ENCODE measurements at places on chromosomes 16 and 17.
A peak's percentile ranks its signal among the peaks of the same experiment; 100 is the strongest.

DNA sequence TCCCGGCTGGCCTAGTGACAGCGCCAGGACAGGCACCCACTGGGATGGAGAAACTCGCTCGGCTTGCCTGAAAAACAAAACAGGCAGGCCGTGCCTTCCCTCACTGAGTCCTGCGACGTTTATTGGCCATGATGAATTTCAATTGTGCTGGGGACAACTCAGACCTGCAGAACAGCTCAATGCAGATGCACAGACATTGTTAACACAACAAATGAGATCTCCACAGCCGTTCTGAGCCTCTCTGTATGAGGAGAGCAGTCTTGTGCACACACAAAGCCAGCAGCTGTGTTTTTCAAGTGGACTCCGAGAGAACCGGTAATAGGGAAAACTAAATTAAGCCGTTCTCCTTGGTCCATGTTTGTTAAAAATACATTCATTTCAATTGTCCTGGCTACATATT lies 15.9 kb downstream of the SHISA6 start:
- no peaks in the 10 kb centered on the region for H3K4me1 ChIP-seq
- DNase-seq, result no peak
- no peak overlapping the region for H3K4me3 ChIP-seq
- H3K36me3 ChIP-seq, result no peaks in the 10 kb centered on the region
- H3K27me3 ChIP-seq, result no peaks in the 10 kb centered on the region

GRCh38 chr17:17691468-17692263 lies 10.4 kb downstream of the RAI1 start:
- H3K4me3 ChIP-seq, result no peak overlapping the region
- H3K4me1 ChIP-seq, result peaks cover 51% of the 10 kb centered on the region
- no peaks in the 10 kb centered on the region for H3K27me3 ChIP-seq
- no peaks in the 10 kb centered on the region for H3K36me3 ChIP-seq
- DNase-seq, result no peak
- H3K27ac ChIP-seq, result peak overlapping the region; percentile 34

DNA sequence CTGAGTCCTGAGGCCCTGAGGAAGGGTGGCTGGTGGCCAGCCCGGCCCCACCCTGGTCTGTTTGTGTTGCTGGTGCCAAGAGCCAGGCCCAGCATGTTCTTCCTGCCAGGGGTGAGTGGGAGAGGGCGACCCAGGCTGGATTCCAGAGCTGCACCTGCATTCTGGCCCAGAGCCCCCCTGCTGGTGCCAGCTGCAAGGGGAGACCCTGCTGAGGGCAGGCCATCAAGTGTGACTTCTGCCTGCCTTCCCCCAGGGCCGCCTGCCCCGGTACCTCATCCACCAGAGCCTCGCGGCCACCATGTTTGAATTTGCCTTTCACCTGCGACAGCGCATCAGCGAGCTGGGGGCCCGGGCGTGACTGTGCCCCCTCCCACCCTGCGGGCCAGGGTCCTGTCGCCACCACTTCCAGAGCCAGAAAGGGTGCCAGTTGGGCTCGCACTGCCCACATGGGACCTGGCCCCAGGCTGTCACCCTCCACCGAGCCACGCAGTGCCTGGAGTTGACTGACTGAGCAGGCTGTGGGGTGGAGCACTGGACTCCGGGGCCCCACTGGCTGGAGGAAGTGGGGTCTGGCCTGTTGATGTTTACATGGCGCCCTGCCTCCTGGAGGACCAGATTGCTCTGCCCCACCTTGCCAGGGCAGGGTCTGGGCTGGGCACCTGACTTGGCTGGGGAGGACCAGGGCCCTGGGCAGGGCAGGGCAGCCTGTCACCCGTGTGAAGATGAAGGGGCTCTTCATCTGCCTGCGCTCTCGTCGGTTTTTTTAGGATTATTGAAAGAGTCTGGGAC lies 2.4 kb upstream of the TCAP start:
- H3K36me3 ChIP-seq, result peaks cover 37% of the 10 kb centered on the region
- H3K27me3 ChIP-seq, result peaks cover 9% of the 10 kb centered on the region
- no peak overlapping the region for H3K4me3 ChIP-seq
- DNase-seq, result no peak

- H3K4me1 ChIP-seq, result peaks cover 6% of the 10 kb centered on the region
- H3K27me3 ChIP-seq, result no peaks in the 10 kb centered on the region
- H3K36me3 ChIP-seq, result peaks cover 15% of the 10 kb centered on the region
- H3K4me3 ChIP-seq, result peak overlapping the region; percentile 33
These were observed 913 bp upstream of the PRR14 start for GRCh38 chr16:30649725-30650368.

- H3K4me1 ChIP-seq, result peaks cover 4% of the 10 kb centered on the region
- no peak for DNase-seq
- H3K27me3 ChIP-seq, result no peaks in the 10 kb centered on the region
- H3K27ac ChIP-seq, result no peak overlapping the region
These were observed 1.6 kb upstream of the DECR2 start for GRCh38 chr16:400061-400591.

- H3K4me1 ChIP-seq, result no peaks in the 10 kb centered on the region
- H3K4me3 ChIP-seq, result no peak overlapping the region
- H3K27ac ChIP-seq, result no peak overlapping the region
- DNase-seq, result no peak
- no peaks in the 10 kb centered on the region for H3K36me3 ChIP-seq
These were observed 145.0 kb upstream of the HS3ST4 start for GRCh38 chr16:25546791-25547190.

- DNase-seq, result peak; percentile 34
- H3K4me3 ChIP-seq, result peak within 1 kb of the TSS; percentile 73
- peak within 1 kb of the TSS; percentile 33 for H3K27ac ChIP-seq
These were observed at the start of gene CENPV for GRCh38 chr17:16353317-16354174. Gene CENPV (minus strand): TSS chr17:16353469. CDS start chr17:16353436, 33 bp downstream.

DNA sequence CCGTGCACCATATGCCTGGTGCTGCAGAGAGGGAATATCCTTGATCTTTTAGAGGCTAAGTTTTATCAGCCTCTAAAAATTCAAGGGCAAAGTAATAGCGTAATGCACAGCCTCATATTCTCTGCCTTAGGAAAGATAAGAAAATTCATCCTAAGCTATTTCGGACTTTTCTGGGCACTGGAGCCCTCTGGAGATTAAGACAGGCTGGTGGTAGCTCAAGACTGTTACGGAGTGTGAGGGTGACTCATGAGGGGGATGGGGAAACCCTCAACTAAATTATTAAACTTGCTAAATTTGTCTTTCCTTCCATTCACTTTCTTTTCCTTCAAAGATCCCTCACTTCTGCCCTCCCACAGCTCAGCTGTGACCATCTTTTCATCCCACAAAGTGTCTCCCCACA lies 73.3 kb downstream of the RPH3AL start:
- H3K27me3 ChIP-seq, result peaks cover 18% of the 10 kb centered on the region
- no peak for DNase-seq
- H3K27ac ChIP-seq, result no peak overlapping the region
- no peaks in the 10 kb centered on the region for H3K36me3 ChIP-seq
- H3K4me1 ChIP-seq, result no peaks in the 10 kb centered on the region

GRCh38 chr17:29722411-29723198 lies 99.9 kb upstream of the CORO6 start:
- H3K4me3 ChIP-seq, result no peak overlapping the region
- H3K4me1 ChIP-seq, result peaks cover 3% of the 10 kb centered on the region
- H3K27ac ChIP-seq, result peak overlapping the region; percentile 2
- peak; percentile 73 for DNase-seq
- no peaks in the 10 kb centered on the region for H3K36me3 ChIP-seq

- peaks cover 11% of the 10 kb centered on the region for H3K4me1 ChIP-seq
- no peak overlapping the region for H3K27ac ChIP-seq
- DNase-seq, result no peak
- no peaks in the 10 kb centered on the region for H3K27me3 ChIP-seq
These were observed 3.9 kb downstream of the SPSB3 start for GRCh38 chr16:1778200-1779179.

- no peaks in the 10 kb centered on the region for H3K36me3 ChIP-seq
- no peak overlapping the region for H3K27ac ChIP-seq
- no peak overlapping the region for H3K4me3 ChIP-seq
- no peaks in the 10 kb centered on the region for H3K4me1 ChIP-seq
- no peak for DNase-seq
- no peaks in the 10 kb centered on the region for H3K27me3 ChIP-seq
These were observed 456.2 kb upstream of the DYNLRB2 start for GRCh38 chr16:80084614-80085013.

GRCh38 chr16:17072104-17072503 lies 398.7 kb downstream of the XYLT1 start:
- no peaks in the 10 kb centered on the region for H3K27me3 ChIP-seq
- H3K27ac ChIP-seq, result no peak overlapping the region
- DNase-seq, result peak; percentile 25
- no peak overlapping the region for H3K4me3 ChIP-seq

- DNase-seq, result no peak
- H3K4me1 ChIP-seq, result peaks cover 11% of the 10 kb centered on the region
- no peak overlapping the region for H3K27ac ChIP-seq
- H3K4me3 ChIP-seq, result no peak overlapping the region
- peaks cover 20% of the 10 kb centered on the region for H3K36me3 ChIP-seq
These were observed 3.4 kb downstream of the CASKIN2 start for GRCh38 chr17:75511610-75512575.

GRCh38 chr16:23368469-23368868 lies 66.4 kb downstream of the SCNN1B start:
- no peak overlapping the region for H3K27ac ChIP-seq
- H3K4me3 ChIP-seq, result no peak overlapping the region
- peak; percentile 12 for DNase-seq
- no peaks in the 10 kb centered on the region for H3K4me1 ChIP-seq

DNA sequence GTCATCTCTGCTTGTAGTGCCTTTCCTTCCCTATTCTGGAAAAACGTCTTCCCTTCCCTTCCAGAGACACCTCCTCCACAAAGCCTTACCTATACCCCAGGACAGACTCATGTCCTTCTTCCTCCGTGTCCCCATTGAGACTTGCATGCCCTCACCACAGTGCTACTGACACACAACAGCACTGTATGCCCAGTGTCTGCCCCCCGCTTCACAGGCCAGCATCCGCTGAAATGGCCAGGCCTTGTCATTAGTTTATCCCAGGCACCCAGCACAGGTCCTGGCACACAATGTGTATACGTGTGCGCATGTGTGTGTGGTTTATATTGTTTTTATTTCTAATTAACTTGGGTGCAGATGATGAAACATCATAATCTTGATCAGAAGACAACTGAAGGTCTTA lies 130.1 kb upstream of the CCL2 start:
- H3K27ac ChIP-seq, result no peak overlapping the region
- H3K4me1 ChIP-seq, result no peaks in the 10 kb centered on the region
- no peak for DNase-seq
- no peaks in the 10 kb centered on the region for H3K36me3 ChIP-seq
- H3K27me3 ChIP-seq, result no peaks in the 10 kb centered on the region

- no peaks in the 10 kb centered on the region for H3K27me3 ChIP-seq
- peaks cover 5% of the 10 kb centered on the region for H3K4me1 ChIP-seq
- H3K36me3 ChIP-seq, result no peaks in the 10 kb centered on the region
- DNase-seq, result peak; percentile 21
- H3K27ac ChIP-seq, result no peak overlapping the region
These were observed 149.4 kb upstream of the HS3ST3A1 start for GRCh38 chr17:13750816-13751793.

GRCh38 chr17:82823004-82823403 lies 16.8 kb downstream of the ZNF750 start:
- no peaks in the 10 kb centered on the region for H3K27me3 ChIP-seq
- peaks cover 16% of the 10 kb centered on the region for H3K36me3 ChIP-seq
- no peak for DNase-seq
- H3K4me3 ChIP-seq, result no peak overlapping the region
- H3K27ac ChIP-seq, result no peak overlapping the region

GRCh38 chr17:68398691-68399637 lies 58.3 kb downstream of the WIPI1 start:
- DNase-seq, result peak; percentile 81
- peaks cover 4% of the 10 kb centered on the region for H3K4me1 ChIP-seq
- H3K27me3 ChIP-seq, result no peaks in the 10 kb centered on the region
- 0 out of 2 replicates have a peak overlapping the region, but pooled peaks have one; percentile 0 for H3K27ac ChIP-seq
- no peak overlapping the region for H3K4me3 ChIP-seq

GRCh38 chr16:74635303-74635702 lies 28.4 kb upstream of the GLG1 start:
- no peak for DNase-seq
- peaks cover 33% of the 10 kb centered on the region for H3K36me3 ChIP-seq
- no peaks in the 10 kb centered on the region for H3K27me3 ChIP-seq
- H3K4me3 ChIP-seq, result no peak overlapping the region
- H3K4me1 ChIP-seq, result no peaks in the 10 kb centered on the region

- no peaks in the 10 kb centered on the region for H3K36me3 ChIP-seq
- peaks cover 6% of the 10 kb centered on the region for H3K4me1 ChIP-seq
- peak; percentile 87 for DNase-seq
- H3K27me3 ChIP-seq, result peaks cover 6% of the 10 kb centered on the region
These were observed 18.1 kb downstream of the SPNS2 start for GRCh38 chr17:4516735-4517134.

- no peak for DNase-seq
- no peaks in the 10 kb centered on the region for H3K27me3 ChIP-seq
- H3K4me3 ChIP-seq, result no peak overlapping the region
These were observed 17.7 kb downstream of the TOX3 start for GRCh38 chr16:52529226-52529625.

DNA sequence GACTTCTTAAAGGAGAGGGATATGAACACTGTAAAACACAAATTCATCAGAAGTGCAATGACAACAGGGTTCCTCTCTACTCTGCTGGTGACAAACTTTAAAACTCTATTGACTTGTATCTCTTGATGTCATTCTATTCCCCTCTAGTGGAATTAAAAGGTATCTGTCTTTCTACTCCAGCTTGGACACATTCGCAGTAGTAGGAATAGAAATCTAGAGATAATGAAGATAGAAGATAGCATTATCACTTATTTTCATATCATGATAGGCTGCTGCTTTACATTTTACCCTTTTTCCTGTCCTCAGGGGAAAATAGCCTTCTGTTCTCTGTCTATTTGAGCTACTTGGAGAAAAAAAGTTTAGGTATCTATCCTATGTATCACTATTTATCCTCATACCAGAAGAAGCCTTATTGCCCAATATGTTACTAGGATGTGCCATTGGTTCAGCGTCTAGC lies 209.6 kb upstream of the CACNG5 start:
- H3K27ac ChIP-seq, result no peak overlapping the region
- no peak overlapping the region for H3K4me3 ChIP-seq
- DNase-seq, result peak; percentile 49
- H3K4me1 ChIP-seq, result no peaks in the 10 kb centered on the region
- H3K36me3 ChIP-seq, result no peaks in the 10 kb centered on the region

DNA sequence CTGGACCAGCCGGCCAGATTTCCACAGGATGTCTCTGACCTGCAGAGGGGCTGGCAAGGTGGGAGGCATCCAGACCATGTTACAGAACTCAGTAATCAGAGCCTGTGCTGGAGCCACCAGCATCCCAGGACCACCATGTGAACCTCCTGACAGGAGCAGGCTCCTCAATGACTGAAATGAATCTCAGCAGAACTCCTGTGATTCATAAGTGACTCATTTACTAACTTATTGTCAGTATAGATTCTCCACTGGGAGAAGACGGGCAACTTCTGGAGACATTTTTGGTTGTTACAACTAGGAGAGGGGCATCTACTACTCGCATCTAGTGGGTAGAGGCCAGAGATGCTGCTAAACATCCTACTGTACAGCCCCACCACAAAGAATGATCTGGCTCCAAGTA lies 3.1 kb upstream of the WWOX start:
- no peaks in the 10 kb centered on the region for H3K4me1 ChIP-seq
- DNase-seq, result peak; percentile 4
- no peak overlapping the region for H3K27ac ChIP-seq
- H3K27me3 ChIP-seq, result peaks cover 3% of the 10 kb centered on the region
- no peak overlapping the region for H3K4me3 ChIP-seq

All from IMR-90 (cell line).